ENCODE measurements at places on chromosomes 2 and 18.
A peak's percentile ranks its signal among the peaks of the same experiment; 100 is the strongest.

- no peak for DNase-seq
Observed at GRCh38 chr2:241734208-241734466, 293 bp upstream of the D2HGDH start.

GRCh38 chr18:79819064-79819967, 21.6 kb downstream of the KCNG2 start:
- DNase-seq: no peak

- no peak for DNase-seq
Observed at GRCh38 chr2:12059616-12060441, 313.4 kb downstream of the LPIN1 start.

DNA sequence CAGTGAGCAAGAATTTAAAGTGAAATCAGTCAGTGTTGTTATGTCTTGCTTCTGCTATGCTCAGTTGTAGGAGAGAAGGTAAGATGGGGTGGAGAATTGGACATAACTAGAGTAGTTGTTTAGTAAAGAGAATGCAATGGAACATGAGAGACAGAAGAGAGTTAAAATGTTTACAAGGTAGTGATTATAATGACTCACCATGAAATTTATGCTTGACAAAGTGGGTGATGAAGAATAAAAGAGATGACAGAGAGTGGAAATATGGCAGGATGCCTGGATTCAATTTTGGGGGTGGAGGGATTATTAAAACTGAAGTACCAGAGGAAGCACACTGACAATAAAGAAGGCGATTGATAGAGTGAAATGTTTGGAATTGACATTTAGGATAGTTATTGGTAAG, 10.6 kb downstream of the SCG2 start:
- no peak for DNase-seq

GRCh38 chr18:67354692-67355091, 161.8 kb downstream of the DSEL start:
- no peak for DNase-seq

GRCh38 chr2:241546771-241547498, 11.6 kb upstream of the BOK start:
- no peak for DNase-seq

- no peak for DNase-seq
Observed at GRCh38 chr2:100413571-100413970, 3.9 kb downstream of the CHST10 start.

- DNase-seq: peak; percentile 56
Observed at GRCh38 chr18:23872701-23873550, 141.6 kb upstream of the TTC39C start.

GRCh38 chr2:68643011-68643873, at the start of gene PROKR1:
PROKR1 (plus strand) TSS chr2:68643579; CDS start chr2:68645822, 2,243 bp downstream.
- DNase-seq: no peak

DNA sequence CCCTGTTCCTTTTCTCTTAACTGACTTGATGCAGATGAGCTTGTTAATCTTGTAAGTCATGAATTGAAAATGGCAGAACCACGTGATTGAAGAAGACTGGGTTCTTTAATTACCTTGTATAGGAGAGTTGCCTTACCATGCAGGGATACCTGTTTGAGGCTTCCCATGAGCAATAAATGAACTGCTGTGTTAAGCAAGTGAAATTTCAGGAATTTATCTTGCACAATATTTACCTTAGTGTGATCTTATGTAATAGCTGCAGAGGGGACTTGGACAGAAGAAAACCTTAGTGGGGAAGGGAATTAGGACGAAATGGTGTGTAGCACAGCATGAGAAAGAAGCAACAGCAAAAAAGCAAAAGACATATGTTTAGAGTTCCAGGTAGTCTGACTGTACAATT, 384.0 kb upstream of the TMEFF2 start:
- DNase-seq: no peak
